NAMALWA (cell line): ENCODE measurements at places on chromosomes 12 and 14.

DNA sequence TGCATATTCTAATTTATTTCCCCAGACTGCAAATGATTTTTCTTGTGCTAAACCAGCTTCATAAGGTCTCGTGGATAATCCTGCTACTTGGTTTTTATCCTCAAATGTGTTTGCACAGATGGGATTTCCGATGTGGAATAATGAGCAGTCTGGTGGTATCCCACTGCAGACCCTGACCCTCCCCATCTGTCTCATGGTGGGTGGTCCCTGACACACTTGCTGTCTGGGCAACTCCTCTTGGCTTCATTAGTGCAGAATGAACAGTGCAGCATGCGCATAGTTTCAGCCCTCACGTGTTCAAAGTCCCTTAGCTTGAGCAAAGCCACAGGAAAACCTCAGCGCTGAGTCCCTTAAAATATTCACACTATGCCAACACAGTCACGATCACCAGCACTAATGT is 996.5 kb downstream of the AACS start:
- DNase-seq = no peak

GRCh38 chr12:76864791-76865400 is 13.9 kb downstream of the CSRP2 start:
- DNase-seq = no peak

DNA sequence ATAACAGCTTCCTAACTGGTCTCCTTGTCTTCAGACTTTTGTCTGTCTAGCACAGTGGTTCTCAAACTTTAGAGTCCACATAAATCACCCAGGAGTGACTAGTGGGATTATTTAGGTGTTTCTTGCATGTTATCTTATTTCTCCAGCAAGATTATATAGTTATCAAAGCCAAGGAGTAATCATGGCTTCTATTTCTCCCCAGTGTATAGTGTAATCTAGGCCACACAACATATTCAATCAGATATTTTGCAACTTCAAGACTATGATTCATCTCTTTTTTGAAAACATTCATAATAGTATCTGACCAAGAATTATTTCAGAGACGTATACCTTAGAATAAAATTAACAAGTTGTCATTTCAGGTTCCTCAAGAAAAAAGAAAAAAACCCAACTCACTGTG is 131.9 kb downstream of the CEP83 start:
- DNase-seq = no peak

- no peak for DNase-seq
Observed at GRCh38 chr12:66637699-66638301, 41.1 kb downstream of the GRIP1 start.

DNA sequence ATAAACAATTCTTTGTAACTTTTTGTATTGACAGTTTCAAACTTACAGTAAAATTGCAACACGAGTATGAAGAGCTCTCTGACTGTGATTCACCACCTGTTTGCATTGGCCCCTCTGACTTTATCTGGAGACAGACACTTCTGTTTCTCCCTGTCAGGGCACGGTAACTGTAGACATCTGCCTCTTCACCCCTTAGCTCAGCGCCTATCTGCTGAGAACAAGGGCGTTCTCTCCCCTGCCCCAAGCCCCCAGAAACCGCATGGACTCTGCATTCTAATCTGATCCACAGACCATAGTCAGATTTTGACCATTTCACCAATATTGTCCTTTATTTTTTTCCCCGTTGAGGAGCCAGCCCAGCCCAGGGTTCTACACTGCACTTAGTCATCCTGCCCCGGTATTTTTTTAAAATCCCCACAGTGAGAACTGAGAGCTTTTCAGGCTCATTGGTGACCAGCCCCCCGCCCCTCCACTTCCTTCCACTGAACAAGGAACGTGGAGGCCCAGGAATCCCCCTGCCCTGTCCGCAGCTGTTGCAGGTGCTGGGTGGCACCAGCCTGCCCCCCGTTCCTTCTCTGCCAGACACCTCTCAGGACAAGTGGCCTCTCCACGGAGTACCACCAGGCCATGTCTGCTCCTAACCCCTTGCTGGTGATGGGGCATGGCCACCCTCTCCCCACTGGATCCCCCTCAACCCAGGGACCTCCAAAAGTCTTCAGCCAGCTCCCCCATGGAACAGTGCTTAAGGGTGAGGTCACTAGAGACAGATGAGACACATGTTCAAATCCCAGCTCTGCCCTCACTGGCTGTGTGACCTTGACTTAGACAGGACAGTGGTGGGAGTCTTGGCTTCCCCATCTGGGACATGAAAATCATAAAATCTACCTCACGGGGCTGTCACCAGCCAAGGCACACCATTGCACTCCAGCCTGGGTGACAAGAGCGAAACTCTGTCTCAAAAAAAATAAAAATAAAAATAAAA is 11.2 kb downstream of the RHOF start:
- peak; percentile 52 for DNase-seq

DNA sequence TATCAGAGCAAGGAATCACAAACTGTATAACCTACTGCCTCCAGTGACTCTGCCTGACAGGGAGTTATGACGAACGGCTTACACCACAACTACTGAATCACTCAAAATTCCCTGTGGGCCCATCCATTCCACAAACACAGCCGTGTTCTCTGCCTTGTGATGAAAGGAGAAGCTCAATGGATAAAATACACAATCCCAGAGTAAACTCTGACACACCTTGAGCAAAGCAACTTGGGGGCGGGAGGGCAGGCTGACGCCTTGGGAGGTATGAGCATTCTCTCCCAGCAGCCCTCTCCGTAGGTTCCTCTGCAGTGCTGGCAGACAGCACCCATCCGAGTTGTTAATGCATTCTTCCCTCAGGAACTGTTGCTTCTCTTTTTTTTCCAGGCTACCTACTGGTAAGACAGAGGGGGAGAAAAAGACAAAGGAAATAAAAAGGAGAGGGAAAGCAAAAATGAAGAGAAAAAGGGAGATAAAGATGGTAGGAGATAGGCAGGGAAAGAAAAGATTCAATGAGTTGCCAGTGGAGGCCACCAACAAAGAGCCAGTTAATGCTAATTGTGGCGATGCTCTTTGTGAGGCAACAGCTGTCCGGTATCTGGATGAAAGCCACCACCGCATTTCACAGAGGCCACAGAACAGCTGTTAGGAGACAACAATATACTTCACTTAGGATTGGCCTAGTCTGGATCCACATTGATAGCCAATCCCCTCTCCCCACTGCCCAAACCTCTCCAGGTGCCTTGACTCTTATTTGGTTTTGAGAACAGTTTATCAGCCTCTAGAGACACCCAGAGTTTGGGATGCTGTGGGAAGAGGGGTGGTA is 4.7 kb upstream of the DIO2 start:
- no peak for DNase-seq

DNA sequence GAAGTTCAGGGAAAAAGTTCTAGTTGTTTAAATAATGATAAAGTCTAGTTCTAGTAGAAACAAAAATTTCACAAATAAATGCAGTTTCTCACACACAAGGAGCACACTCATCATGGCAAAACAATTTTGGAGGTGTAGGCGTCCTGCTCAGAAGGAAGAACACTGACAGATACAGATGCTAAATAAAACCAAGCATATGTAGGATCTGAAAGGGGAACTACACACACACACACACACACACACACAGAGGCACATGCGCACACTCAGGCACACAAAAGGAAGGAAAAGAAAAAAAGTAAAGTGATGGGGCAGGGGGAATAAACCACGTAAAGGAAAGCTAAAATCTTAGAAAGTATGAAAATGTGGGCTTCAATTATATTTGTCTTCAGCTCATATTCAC is 117.7 kb downstream of the SOX5 start:
- DNase-seq = no peak

GRCh38 chr14:100892496-100893227 is 10.9 kb downstream of the RTL1 start:
- DNase-seq = no peak

GRCh38 chr14:71487941-71488340 is 444.3 kb upstream of the RGS6 start:
- no peak for DNase-seq

DNA sequence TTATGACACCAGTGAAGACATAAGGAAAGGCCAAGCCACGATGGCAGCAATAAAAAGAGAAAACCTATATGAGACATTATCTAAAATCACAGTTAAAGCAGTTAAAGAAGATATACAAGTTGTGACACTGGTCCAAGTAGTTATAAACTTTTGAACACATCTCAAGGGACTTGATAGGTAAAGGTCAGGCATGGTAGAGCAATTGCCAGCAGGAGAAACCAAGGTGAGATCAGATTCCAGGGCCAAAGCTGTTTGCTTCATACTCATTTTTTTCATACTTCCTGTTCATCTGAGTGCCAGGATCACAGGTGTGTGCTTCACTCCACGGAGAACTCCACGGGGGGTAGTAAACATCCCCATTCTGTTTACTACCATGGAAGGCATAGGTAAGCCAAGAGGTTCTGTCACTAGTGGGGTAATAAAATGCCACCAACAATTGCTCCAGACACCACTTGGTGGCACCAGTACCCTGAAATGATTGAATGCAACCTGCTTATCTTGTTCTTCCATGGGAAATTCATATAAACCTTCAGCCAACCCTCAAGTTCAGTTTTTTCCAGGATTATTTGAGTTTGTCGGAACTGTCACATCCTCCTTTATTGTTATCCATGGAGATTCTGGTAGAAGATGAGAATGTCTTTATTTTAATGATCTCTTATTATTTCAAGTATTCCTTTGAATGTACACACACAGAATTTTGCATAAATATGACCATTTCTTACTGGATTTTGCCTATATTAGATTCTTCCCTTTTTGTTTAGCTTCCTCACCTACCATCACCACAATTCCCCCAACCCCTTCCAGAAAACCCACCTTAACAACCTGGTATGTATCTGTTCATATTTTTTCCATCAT is 59.2 kb upstream of the TSPAN8 start:
- DNase-seq = peak; percentile 59

DNA sequence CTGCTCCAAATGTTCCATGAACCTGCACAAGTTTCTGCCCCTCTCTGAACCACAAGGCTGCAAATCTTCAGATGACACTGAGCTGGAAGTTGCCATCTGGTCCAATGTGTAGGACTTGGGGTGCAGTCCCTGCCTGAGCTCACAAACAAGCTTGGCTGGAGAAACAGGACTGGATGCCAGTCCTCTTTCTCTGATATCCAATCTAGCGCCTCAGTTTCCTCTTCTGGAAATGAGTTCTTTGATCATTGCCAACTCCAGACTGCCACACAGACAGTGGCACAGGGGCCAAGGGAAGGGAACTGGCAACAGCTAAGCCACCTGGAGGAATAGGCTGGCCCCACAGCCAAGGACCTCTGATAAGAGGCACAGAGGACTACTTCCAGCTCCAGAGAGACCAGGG is 15.5 kb downstream of the CMKLR1 start:
- no peak for DNase-seq

- no peak for DNase-seq
Observed at GRCh38 chr12:90965204-90965603, 10.2 kb upstream of the CCER1 start.

DNA sequence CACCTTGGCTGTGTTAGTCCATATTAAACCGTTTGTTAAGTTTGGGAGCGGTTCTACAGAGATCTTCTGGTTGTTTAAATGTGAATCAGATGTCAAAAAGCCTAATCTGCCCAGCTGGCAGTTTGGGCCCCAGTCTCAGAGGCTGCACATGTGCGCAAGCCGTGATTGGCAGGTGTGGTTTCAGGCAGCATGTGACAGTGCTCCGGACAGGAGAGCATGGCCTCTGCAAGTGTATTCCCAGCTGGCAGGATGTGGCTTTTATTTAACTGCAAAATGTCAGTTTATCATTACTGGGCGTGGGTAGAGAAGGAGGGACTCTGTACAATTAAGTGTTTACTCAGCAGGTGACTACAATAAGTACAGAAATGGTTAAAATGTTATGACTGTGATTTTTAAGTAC is 77.5 kb downstream of the PELI2 start:
- DNase-seq = peak; percentile 87

DNA sequence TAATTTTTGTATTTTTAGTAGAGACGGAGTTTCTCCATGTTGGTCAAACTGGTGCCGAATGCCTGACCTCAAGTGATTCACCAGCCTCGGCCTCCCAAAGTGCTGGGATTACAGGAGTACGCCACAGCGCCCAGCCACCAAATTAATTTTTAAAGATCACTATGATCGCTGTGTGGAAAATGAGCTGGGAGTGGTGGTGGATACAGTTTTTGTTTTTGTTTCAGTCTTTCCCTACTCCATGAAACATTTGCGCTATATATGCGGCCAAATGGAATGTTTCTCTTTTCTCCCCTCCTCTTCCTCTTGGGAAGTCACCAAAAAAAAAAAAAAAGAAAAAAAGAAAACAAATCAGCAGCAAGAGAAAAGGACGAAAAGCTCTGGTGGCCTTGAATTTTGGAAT is 20.8 kb upstream of the P2RX4 start:
- no peak for DNase-seq

DNA sequence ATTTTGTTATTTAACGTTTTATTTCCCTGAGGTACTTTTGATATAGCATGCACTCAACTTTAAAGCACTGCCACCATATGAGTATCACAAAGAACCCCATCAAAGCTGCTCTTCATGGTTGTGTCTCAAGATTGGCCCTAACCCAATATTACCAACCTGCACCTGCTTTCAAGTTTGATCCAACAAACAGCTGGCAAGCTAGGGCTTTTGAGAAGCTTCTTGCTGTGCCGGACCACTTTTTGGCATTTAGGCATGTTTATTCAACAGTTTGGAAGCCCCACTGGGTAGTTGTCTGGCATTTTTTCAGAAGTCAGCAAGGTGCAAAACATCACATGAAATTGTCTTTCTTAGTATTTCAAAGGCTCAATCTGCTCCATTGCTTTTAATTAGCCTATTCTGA is 137.2 kb upstream of the PLEKHA5 start:
- DNase-seq = no peak

GRCh38 chr12:77914081-77914488 is 83.4 kb downstream of the NAV3 start:
- no peak for DNase-seq

GRCh38 chr12:110613071-110613770 is 708 bp upstream of the TCTN1 start:
- DNase-seq = no peak

DNA sequence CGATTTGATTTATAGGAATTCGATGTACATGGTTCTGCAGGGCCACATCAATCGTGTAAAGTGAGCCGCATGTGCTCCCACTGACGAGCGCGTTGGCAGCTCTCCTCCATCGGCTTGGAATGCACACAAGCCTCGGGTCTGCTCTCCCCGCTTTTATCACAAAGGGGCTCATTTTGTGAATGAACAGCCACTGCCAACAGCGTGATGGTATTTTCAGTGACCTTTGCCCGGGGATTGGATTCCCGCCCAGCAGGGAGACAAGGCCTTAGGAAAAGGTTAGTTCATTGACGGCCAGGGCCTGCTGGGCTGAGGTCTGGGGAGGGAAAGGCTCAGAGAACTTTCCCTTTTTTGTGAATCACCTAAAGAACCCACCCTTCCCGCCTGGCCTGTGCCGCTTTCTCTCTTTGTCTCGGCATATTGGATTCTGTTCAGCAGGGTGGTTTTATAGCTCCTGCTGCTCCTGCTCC is 232.1 kb downstream of the MSRB3 start:
- no peak for DNase-seq

DNA sequence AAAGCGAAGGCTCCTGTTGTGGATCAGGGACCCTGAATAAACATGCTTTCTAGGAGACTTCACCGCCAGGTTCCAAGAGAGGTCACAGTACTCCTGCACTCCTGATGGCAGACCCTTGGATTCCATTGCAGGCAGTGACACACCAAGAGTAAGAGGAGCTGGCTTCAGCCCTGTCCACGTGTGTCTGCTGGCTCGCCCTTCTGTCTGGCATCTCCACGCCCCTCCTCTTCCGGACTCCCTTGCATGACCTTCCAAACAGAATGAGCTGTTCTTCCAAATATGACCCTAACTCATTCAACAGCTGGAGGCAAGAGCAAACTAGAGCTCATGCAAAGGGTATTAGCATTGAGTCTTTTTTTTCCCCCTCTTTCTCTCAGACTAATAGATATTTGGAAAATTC is 233.0 kb upstream of the PLEKHG7 start:
- DNase-seq = peak; percentile 31

- no peak for DNase-seq
Observed at GRCh38 chr12:55780685-55781084, 36.8 kb downstream of the SARNP start.
